ENCODE measurements at places on chromosomes 16 and 17.
A peak's percentile ranks its signal among the peaks of the same experiment; 100 is the strongest.

- peak; percentile 46 for DNase-seq
- H3K4me3 ChIP-seq = peak overlapping the region; percentile 98
- H3K4me1 ChIP-seq = peaks cover 31% of the 10 kb centered on the region
- peaks cover 45% of the 10 kb centered on the region for H3K36me3 ChIP-seq
Measured at GRCh38 chr16:29974291-29975133, 844 bp downstream of the TAOK2 start.

DNA sequence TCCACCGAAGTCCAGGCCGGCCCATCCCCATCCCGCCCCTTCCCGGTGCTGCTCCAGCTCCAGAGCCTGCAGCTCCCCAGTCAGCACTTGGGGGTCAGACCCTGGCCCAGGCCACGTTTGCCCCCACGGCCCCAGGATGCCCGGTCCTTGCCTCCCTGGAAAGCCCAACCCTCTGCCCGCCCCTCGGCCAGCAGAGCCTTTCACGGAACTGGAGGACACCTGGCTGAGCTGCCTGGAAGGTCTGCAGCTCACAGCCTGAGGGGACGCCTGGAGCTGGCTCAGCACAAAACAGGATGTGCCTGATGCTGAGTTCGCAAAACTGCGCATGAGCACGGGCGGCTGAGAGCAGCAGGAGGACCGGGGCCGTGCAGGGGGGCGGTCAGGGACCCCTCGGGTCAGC lies 29.7 kb upstream of the SSTR5 start:
- peaks cover 35% of the 10 kb centered on the region for H3K27me3 ChIP-seq
- H3K4me3 ChIP-seq = no peak overlapping the region
- no peaks in the 10 kb centered on the region for H3K36me3 ChIP-seq
- H3K4me1 ChIP-seq = no peaks in the 10 kb centered on the region
- no peak overlapping the region for H3K27ac ChIP-seq
- DNase-seq = no peak

- no peaks in the 10 kb centered on the region for H3K4me1 ChIP-seq
- H3K27me3 ChIP-seq = peaks cover 18% of the 10 kb centered on the region
- H3K27ac ChIP-seq = no peak overlapping the region
- no peaks in the 10 kb centered on the region for H3K36me3 ChIP-seq
- H3K4me3 ChIP-seq = no peak overlapping the region
- DNase-seq = no peak
Measured at GRCh38 chr16:86138121-86139085, 239.4 kb downstream of the IRF8 start.

- no peaks in the 10 kb centered on the region for H3K36me3 ChIP-seq
- H3K27me3 ChIP-seq = no peaks in the 10 kb centered on the region
- DNase-seq = peak; percentile 30
- no peak overlapping the region for H3K27ac ChIP-seq
- H3K4me1 ChIP-seq = peaks cover 65% of the 10 kb centered on the region
- peak overlapping the region; percentile 35 for H3K4me3 ChIP-seq
Measured at GRCh38 chr16:81547194-81547938, 102.8 kb downstream of the CMIP start.

GRCh38 chr16:21157632-21158031 lies 842 bp upstream of the LDAF1 start:
- no peak overlapping the region for H3K27ac ChIP-seq
- H3K27me3 ChIP-seq = no peaks in the 10 kb centered on the region
- DNase-seq = no peak

GRCh38 chr16:10765772-10766171 lies 22.1 kb downstream of the NUBP1 start:
- H3K4me1 ChIP-seq = peaks cover 11% of the 10 kb centered on the region
- DNase-seq = peak; percentile 41
- peaks cover 40% of the 10 kb centered on the region for H3K36me3 ChIP-seq
- H3K27ac ChIP-seq = no peak overlapping the region
- H3K27me3 ChIP-seq = no peaks in the 10 kb centered on the region
- no peak overlapping the region for H3K4me3 ChIP-seq

- H3K4me1 ChIP-seq = no peaks in the 10 kb centered on the region
- H3K4me3 ChIP-seq = no peak overlapping the region
- H3K36me3 ChIP-seq = no peaks in the 10 kb centered on the region
- H3K27ac ChIP-seq = no peak overlapping the region
- no peak for DNase-seq
Measured at GRCh38 chr16:27636453-27637240, 86.7 kb downstream of the KATNIP start.

DNA sequence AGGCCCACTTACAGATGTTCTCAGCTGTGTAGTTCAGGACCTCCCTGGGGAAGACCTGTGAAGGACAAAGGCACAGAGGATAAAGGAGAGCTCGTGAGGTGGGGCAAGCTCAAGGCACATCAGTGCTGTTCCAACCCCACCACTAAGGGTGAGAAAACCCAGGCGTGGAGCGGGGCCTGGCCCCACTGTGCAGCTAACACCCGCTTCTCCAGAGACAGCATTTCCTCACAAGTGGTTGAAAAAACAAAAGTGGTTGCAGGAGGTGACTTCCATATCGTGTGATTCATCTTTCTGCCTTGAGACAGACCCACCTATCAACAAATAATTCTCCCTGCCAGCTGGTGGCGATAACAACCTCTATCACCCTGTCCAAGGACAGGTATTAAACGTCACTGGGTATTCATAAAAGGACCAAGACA lies 30.0 kb downstream of the SNN start:
- no peak overlapping the region for H3K27ac ChIP-seq
- peak; percentile 18 for DNase-seq
- H3K36me3 ChIP-seq = peaks cover 55% of the 10 kb centered on the region

- no peak for DNase-seq
- no peak overlapping the region for H3K4me3 ChIP-seq
- H3K27me3 ChIP-seq = no peaks in the 10 kb centered on the region
- H3K27ac ChIP-seq = no peak overlapping the region
Measured at GRCh38 chr16:5333991-5334390, 236.4 kb upstream of the EEF2KMT start.

DNA sequence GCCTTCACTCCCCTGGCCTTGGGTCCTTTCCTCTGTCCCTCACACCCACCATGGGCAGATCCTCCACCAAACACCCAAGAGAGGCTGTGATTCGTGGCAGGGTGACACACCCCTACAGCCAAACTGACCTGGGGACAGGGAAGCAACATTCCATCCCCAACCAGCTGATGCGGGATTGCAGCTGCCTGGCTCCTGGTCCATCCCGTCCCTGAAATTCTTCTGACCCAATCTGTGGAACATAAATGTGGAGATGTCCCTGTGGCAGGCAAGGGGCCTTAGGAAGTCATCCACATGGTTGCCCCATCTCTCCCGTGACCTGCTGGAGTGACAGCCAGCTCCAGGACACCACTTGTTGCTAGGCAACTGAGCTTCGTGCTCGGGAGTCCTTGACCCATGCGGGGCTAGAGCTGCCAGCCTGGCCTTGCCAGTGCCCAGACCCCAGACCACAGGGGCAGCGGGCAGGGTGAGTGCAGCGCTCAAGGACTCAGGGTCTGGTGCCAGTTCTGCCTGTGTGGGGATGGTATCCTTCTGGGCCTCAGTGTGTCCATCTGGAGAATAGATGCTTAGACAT lies 34.0 kb upstream of the CPNE2 start:
- no peak overlapping the region for H3K27ac ChIP-seq
- H3K4me3 ChIP-seq = no peak overlapping the region
- no peaks in the 10 kb centered on the region for H3K27me3 ChIP-seq
- DNase-seq = no peak

DNA sequence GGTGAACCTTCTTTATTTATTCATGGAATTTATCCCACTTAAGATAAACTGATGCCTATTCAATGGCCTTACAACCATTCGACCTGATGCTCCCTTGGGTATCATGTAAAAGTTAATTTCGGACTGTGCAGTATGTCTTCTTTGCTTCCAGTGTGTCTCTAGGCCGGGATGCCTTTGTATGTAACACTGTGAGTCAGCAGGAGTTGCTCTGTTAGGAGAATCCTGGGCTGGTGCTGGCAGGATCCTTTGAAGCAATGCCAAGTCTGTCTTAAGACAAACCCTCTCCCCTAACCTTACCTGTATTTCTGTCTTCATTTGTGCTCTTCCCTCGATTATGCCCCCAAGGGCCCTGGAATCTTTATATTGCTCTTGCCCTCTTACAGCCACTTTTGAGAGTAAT lies 37.9 kb upstream of the ABCA8 start:
- no peaks in the 10 kb centered on the region for H3K36me3 ChIP-seq
- no peak for DNase-seq
- H3K4me1 ChIP-seq = no peaks in the 10 kb centered on the region
- H3K4me3 ChIP-seq = no peak overlapping the region
- no peak overlapping the region for H3K27ac ChIP-seq

- no peak for DNase-seq
- H3K4me1 ChIP-seq = no peaks in the 10 kb centered on the region
- H3K27me3 ChIP-seq = peaks cover 3% of the 10 kb centered on the region
- peaks cover 3% of the 10 kb centered on the region for H3K36me3 ChIP-seq
- H3K27ac ChIP-seq = no peak overlapping the region
- no peak overlapping the region for H3K4me3 ChIP-seq
Measured at GRCh38 chr16:4744555-4745273, 10.4 kb downstream of the DNAAF8 start.

GRCh38 chr17:39143552-39144093 lies 7.8 kb downstream of the PLXDC1 start:
- H3K4me1 ChIP-seq = no peaks in the 10 kb centered on the region
- H3K4me3 ChIP-seq = no peak overlapping the region
- DNase-seq = no peak
- H3K27me3 ChIP-seq = peaks cover 7% of the 10 kb centered on the region
- H3K27ac ChIP-seq = no peak overlapping the region

GRCh38 chr16:57396786-57397185 lies 7.8 kb upstream of the CCL17 start:
- no peaks in the 10 kb centered on the region for H3K4me1 ChIP-seq
- H3K4me3 ChIP-seq = no peak overlapping the region
- H3K27ac ChIP-seq = no peak overlapping the region
- no peaks in the 10 kb centered on the region for H3K36me3 ChIP-seq
- no peak for DNase-seq

DNA sequence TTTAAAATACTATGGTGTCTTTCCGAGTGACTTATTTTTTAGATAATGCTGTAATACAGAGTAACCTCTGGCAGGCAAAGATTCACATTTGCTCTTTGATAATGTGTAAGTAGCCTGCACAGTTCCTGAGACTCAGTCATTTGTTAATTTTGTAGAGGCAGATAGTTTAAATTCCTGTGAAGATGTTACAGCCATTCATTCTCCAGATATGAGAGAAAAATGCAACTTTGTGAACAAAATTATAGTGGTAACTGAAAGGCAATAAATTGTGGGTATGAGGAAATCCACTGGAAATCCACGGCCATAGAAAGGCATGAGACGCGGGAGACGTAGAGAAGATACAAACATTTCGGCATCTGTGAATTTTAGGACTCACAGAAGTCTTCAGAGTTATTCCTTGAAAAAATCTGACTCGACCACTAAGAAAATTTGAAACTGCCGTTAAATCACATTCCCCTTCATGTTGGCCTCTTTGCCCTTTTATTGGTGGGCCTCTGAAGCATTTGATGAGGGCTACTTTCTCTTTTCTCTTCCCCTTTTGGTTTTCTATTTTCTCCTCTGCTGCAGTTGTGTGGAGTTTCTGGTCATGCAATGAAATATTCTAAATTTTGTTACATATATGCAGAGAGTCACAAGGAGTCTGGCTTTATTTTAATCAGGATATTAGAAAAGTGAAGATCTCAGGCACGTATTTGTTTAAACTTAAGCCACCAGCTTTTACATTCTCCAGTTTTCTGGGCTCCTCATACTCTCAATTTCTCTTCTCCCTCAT lies 18.8 kb downstream of the HS3ST3A1 start:
- H3K4me1 ChIP-seq = no peaks in the 10 kb centered on the region
- H3K27ac ChIP-seq = no peak overlapping the region
- no peaks in the 10 kb centered on the region for H3K27me3 ChIP-seq
- no peak overlapping the region for H3K4me3 ChIP-seq
- no peaks in the 10 kb centered on the region for H3K36me3 ChIP-seq

DNA sequence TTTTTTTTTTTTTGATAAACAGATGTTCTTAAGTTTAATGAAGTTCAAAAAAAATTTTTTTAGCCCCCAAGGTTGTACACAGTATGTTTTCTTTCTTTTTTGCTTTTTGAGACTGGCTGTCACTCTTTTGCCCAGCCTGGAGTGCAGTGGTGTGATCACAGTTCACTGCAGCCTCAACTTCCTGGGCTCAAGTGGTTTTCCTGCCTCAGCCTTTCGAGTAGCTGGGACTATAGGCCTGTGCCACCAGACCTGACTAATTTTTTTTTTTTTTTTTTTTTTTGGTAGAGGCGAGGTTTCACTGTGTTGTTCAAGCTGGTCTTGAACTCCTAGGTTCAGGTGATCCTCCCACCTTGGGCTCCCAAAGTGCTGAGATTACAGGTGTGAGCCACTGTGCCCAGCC lies 12.8 kb downstream of the ITGAE start:
- H3K27ac ChIP-seq = no peak overlapping the region
- H3K36me3 ChIP-seq = no peaks in the 10 kb centered on the region
- no peak overlapping the region for H3K4me3 ChIP-seq
- no peaks in the 10 kb centered on the region for H3K27me3 ChIP-seq
- DNase-seq = peak; percentile 61
- H3K4me1 ChIP-seq = peaks cover 16% of the 10 kb centered on the region

- no peak for DNase-seq
- no peaks in the 10 kb centered on the region for H3K27me3 ChIP-seq
- H3K4me3 ChIP-seq = no peak overlapping the region
- H3K27ac ChIP-seq = no peak overlapping the region
Measured at GRCh38 chr16:1448536-1449116, 4.3 kb upstream of the CCDC154 start.

- no peaks in the 10 kb centered on the region for H3K27me3 ChIP-seq
- no peak for DNase-seq
- H3K4me3 ChIP-seq = no peak overlapping the region
- no peaks in the 10 kb centered on the region for H3K4me1 ChIP-seq
- no peaks in the 10 kb centered on the region for H3K36me3 ChIP-seq
- no peak overlapping the region for H3K27ac ChIP-seq
Measured at GRCh38 chr16:76984196-76984595, 206.8 kb upstream of the MON1B start.

DNA sequence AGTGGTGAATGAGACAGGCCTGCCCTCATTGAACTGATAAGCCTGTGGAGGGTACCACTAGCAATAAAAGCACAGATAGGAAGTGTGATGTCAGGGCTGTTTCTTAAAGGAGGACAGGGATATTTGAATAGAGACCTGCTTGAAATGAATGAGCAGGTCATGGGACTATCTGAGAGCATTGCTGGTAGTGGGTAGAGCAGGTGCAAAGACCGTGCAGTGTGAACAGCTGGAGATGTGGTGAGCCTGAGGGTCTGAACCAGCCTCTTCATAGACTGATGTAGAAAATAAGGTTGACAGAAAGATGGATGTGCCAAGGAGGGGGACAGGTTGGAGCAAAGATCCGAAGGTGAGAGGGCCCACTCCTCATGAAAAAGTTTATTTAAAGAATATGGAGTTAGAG lies 2.4 kb downstream of the NUP93 start:
- no peak for DNase-seq
- H3K4me1 ChIP-seq = peaks cover 38% of the 10 kb centered on the region
- H3K4me3 ChIP-seq = no peak overlapping the region
- H3K27me3 ChIP-seq = no peaks in the 10 kb centered on the region
- no peaks in the 10 kb centered on the region for H3K36me3 ChIP-seq

- no peak overlapping the region for H3K27ac ChIP-seq
- DNase-seq = no peak
- no peaks in the 10 kb centered on the region for H3K27me3 ChIP-seq
- H3K36me3 ChIP-seq = no peaks in the 10 kb centered on the region
Measured at GRCh38 chr17:63956296-63956920, 16.3 kb downstream of the SCN4A start.

GRCh38 chr17:63039342-63039741 lies 73.3 kb downstream of the TANC2 start:
- H3K27me3 ChIP-seq = no peaks in the 10 kb centered on the region
- peaks cover 4% of the 10 kb centered on the region for H3K4me1 ChIP-seq
- H3K36me3 ChIP-seq = no peaks in the 10 kb centered on the region
- peak overlapping the region; percentile 50 for H3K4me3 ChIP-seq

- no peak overlapping the region for H3K4me3 ChIP-seq
- no peak overlapping the region for H3K27ac ChIP-seq
Measured at GRCh38 chr17:81655378-81656117, 794 bp downstream of the PDE6G start.

Measured in common myeloid progenitor, CD34-positive (primary cell).